ENCODE measurements at places on chromosomes 16 and 17.

GRCh38 chr16:58299757-58300349, 5.0 kb upstream of the PRSS54 start:
- DNase-seq = no peak

GRCh38 chr16:84295203-84295860, 654 bp downstream of the WFDC1 start:
- no peak for DNase-seq

DNA sequence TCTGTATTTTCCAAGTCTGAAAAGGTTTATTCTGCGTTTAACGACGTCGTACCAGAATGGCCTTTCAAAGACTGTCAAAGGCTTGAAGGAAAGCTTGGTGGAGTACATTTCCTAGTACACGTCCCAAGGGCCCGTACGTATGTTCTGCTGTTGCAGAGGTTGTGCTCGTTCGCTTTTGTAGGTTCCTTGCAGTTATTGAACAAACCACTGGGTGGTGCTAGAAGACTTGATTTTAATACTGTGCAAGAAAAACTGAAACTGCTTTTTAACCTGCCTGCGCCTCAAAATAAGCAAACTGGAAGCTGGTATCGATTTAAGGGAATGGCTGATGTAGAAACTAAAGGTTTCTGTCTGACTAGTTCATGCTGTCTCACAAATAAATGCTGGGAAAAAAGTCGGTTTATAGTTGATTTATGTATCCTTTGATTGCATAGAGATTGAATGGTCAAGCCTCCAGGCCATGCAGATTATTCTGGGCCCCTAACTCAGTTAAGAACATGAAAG, 54.6 kb downstream of the USP10 start:
- no peak for DNase-seq

DNA sequence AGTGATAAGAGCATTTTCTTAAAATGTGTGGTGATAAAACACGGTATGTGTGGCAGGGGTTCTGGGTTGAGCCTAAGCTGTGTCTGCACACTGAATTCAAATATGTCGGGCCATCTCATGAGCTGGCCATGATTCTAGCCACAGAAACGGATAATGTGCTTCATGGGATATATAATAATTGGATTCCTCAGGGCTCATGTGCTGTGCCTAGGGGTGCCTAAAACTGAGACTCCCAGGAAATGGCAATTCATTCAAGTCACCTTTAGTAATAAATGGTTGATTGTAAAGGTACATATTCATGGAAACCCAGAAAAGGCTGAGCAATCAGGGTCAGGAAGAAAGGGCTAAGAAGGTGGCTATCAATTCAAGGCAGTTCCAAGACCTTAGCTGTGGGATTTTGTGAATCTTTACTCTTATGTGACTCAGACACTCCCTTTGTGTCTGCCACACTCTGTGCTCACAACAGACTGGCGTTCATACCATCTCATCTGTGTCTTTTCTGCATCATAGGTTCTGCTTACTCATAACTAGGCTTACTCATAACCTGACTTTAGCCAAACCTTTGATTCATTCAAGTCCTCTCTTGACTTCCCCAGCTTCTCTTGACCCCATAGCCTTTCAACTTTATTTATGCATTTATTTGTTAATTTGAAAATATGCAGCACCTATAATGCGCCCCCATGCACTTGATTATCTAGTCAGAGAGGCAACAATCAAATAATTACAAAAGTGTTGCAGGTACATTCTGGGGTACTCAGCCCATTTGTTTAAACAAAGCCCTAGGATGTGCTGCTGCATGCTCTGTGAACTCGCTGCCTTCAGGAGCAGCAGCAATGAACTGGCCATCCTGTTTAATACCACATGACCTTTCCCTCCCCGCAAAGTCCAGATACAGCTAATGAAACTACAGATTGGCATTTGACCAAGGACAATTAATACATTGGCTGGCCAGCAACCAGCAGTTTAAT, 28.4 kb upstream of the MED13 start:
- DNase-seq = no peak

GRCh38 chr17:66727634-66728570, 107.0 kb upstream of the CACNG5 start:
- peak; percentile 64 for DNase-seq

DNA sequence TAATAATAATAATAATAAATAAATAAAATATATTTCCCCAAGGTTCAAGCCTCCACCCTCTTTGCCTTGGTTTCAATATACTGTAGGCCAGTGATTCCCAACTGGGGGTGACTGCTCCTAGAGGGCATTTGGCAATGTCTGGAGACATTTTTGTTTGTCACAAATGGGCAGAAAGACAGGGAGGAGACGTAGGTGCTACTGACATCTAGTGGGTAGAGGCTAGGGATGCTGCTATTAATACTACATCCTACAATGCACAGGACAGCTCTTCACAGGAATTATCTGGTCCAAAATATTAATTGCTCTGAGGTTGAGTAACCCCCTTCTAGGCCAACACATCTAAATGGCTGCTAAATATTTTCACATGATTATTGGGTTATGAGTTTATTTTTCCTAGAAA, 12.8 kb upstream of the PRR14 start:
- DNase-seq = no peak

- no peak for DNase-seq
Observed at GRCh38 chr17:77899498-77899897, 59.0 kb upstream of the TNRC6C start.

DNA sequence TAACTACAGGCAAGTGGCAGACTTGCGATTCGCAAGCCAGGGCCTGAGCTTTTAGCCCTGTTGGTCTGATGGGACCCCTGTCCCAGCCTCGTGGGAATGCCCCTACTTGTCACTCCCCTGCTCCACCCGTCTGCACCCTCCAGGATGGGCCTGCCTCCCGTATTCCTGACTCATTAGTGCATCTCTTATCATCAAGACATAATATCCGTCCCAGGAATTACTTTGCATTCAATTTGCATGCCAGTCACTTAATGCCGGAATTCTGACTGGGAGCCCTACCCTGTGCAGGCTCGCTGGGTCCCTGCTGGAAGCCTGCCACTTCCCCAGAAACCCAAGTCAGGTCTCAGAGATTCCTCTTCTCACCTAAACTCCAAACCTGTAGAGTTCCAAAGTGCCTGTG, 3.3 kb downstream of the PRSS53 start:
- no peak for DNase-seq

DNA sequence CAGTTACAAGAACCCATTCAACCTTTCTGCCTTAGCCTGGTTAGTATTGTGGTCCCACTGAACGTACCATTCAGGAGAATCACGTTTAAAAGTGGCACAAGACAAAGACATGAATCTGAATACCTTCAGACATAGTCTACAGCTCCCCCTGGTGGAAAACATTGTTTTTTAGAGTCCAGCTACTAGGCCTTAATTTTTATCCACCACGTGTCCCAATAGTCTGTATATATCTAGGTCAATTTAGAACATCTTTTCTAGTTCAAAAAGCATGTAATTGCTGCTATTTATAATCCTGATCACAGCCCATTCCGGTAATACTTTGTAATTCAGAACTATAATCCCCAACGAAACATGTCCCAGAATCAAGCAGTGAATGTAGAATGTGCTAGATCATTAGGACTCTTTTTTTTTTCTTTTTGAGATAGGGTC, 13.7 kb upstream of the GUCY2D start:
- peak; percentile 17 for DNase-seq

DNA sequence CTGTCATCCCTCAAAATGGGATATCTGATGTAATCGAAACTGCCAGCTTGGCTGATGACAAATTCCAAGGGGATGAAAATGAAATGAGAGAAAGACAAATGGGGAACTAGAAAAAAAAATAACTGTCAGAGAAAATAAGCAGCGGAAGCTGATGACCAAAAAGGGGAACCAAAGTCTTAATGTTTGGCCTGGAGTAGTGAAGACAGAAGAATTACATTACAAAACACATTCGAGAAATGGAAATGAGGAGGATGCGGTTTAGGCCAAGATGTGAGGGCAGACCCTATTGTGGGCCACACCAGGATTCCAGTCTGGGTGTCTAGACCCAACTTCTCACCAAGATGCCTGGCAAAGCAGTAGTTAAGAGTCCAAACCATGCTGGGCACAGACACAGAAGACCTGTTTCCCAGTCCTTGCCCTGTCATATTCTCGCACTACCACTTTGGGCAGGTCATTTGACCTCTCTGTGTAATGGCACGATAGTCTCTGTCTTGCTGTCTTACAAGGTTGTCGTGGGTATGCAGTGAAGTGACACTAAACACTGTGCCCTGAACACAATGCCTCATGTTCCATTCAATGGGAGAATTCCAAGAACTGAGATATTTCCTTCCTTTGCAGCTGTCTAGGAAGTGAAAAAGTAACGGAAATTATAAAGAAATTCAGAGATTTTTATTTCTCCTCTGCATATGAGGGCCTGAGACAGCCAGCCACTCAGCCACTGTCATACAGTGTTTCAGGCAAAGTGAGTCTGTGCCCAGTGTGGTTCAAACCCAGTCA, 12.3 kb upstream of the CCL2 start:
- no peak for DNase-seq

DNA sequence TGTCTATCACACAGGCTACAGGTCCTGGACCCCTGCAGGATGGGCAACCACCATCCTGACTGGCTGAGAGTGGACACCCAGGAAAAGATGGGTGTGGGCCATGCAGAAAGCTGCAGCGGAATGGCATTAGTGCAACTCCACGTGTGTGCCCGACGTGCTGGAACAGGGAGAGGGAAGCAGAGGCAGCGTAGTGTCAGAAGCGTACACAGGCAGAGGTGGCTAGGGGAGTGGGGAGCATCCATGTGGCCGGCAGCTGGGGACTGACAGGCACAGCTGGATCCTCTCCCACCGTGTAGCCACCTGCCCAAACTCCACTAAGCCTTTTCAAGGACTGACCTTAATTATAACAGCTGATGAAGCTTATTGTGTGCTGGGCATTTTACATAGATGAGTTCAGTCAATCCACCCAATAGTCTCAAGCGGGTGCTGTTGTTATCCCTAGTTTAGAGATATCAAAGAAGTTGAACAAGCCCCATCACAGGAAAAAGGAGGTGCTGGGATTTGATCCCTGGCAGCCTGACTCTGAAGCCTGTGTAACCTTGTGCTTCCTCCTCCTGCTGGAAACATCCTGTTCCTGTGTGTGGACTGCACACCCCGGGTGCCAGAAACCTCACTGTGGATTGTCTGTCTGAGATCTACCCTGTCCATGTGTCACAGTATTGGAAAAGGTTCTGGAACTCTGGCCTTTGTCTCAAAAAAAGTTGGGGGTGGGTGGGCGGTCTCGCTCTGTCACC, 114.0 kb downstream of the PRKCA start:
- no peak for DNase-seq

GRCh38 chr16:2007081-2007836, 2.4 kb downstream of the ZNF598 start:
- no peak for DNase-seq

All from anterior cingulate cortex (tissue), 58 donors.